ENCODE measurements at places on chromosomes 6 and 20. TPM values are rescaled to one million over a fixed set of nuclear protein-coding genes. Genes with fewer than 3 reads are reported as not detected.

- DNase-seq = no peak
These were observed 37.1 kb downstream of the CDH22 start for GRCh38 chr20:46270977-46271744.

GRCh38 chr6:158086054-158086503 lies 82.0 kb downstream of the SERAC1 start:
- DNase-seq = no peak

TMEM217 gene
- total RNA-seq = 4.0 TPM

GRCh38 chr6:167793421-167793820 lies 33.3 kb upstream of the AFDN start:
- no peak for DNase-seq

- DNase-seq = no peak
These were observed 137.6 kb downstream of the CLIC5 start for GRCh38 chr6:45877970-45878590.

DNA sequence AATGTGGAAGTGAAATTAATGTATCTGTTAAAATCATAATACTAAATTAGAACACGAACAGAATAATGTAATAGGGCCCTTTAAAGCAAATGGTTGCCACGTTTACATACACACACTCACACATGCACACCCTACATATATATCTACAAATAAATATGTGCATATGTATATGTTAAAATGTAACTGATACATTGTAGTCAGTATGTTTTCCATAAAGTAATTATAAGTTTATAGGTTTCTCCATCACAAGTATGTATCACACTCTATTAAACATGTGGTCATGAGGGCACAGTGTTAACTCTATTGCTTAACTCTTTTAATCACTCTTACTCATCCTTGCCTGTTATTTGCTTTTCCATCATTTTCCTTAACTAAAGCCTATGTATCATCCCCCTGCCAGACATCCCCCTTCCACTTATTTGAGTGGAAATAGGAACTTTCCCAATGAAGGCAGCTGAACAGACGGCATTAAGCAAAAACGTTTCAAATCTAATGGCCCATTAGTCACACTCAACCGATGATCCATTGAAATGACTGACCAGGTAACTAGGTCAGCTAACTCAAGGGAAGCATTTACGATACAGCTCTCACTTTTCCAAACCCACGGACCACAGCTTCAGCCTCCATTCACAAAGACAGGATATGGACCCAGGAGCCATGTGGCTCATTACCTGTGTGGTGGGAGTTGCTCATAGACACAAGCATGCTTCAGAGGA lies 89.3 kb downstream of the HAO1 start:
- peak; percentile 75 for DNase-seq
